ENCODE measurements at places on chromosomes 2 and 18.

DNA sequence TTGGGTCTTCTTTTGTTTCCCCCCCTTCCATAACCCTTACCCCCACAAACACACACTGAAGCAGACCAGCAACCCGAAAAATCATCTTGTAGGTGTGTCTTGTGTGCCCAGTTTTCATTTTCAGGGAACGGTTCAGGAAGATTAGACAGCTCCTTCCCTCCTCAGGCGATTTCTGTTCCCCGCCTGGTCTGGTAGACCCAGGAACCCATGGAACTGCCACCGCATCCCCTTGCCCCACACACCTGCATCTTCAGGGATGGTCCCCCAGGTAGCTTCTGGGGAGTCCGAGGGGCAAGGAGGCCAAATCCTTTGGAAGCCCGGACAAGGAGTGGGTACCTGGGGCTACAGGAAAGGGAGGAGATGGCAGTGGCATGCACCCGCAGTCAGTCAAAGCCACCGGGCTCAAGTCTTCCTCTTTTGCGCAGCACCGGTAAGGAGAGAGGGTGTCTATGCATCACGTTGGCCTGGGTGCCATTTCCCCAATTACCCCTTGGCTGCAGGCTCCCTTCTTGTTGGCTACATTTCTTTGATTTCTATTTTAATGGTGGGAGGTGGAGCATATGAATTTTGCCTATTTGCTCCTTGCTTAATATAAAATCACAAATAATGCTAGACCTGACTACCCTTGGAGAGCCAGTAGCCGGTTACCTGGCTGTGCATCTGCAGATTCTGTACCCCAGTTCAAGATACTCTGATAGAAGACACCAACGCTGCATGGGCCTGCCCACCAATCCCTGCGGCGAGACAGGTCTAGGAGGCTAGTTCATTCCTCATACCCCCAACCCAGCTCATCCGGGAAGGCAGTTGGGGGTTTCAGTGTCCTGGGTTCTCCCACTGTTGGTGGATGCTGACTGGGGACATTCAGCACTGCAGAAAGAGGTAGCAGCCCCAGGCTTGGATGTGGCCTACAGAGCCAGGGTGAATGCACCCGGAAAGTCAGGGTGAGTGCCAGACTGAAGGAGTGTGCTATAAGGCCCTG is 30.0 kb upstream of the ATP6V1B1 start:
- no peak for DNase-seq

DNA sequence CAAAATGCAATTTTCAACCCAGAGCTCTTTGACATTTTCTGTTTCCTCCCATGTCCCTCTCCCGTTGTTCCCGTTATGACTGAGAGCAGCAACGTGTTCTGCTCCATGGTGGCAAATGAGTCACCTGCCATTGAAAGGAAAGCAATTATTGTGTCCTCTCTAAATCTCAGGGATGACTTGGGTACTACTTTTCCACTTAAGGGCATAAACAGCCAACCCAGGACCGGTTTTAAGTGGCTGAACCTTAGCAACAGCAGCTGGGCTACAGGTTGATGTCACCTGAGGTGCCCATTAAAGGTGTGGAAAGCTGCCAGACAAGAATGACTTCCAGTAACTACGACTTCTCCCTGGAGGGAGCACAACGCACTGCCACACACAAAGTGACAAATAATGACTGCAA is 236.8 kb downstream of the NCKAP5 start:
- no peak for DNase-seq

- DNase-seq, result no peak
Observed at GRCh38 chr2:2719781-2720180, 388.7 kb upstream of the MYT1L start.

GRCh38 chr18:22132763-22133162 is 36.6 kb upstream of the GATA6 start:
- DNase-seq, result no peak

GRCh38 chr2:143083636-143084035 is 45.6 kb upstream of the ARHGAP15 start:
- DNase-seq, result no peak
